H1 (cell line): ENCODE measurements at places on chromosomes 2 and 18.

- no peak for DNase-seq
- H3K4me3 ChIP-seq, result no peak overlapping the region
- H3K36me3 ChIP-seq, result no peaks in the 10 kb centered on the region
- no peaks in the 10 kb centered on the region for H3K27me3 ChIP-seq
- no peak overlapping the region for H3K27ac ChIP-seq
- no peaks in the 10 kb centered on the region for H3K4me1 ChIP-seq
These were observed 6.6 kb downstream of the TRAF3IP1 start for GRCh38 chr2:238326801-238327365.

DNA sequence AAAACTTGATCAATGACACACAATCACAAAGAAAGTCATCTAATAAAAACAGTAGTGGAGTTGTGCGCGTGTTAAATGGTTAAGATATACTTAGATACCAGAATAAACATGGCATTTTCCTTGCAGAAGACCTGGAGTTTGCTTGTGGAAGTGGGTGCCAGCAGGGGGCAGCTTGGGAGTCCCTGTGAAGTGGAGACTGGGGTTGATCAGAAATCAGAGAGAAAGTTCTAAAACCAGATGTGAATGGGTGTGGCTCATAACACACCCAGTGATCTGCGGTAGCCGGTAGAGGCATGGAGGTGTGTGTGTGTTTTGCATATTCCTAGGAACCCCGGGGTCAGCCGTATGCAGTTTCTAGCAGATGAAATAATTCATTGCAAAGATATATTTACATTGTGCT lies 300.1 kb upstream of the TRIB2 start:
- peaks cover 1% of the 10 kb centered on the region for H3K27me3 ChIP-seq
- no peak overlapping the region for H3K4me3 ChIP-seq
- no peak for DNase-seq
- H3K4me1 ChIP-seq, result no peaks in the 10 kb centered on the region
- H3K36me3 ChIP-seq, result no peaks in the 10 kb centered on the region

DNA sequence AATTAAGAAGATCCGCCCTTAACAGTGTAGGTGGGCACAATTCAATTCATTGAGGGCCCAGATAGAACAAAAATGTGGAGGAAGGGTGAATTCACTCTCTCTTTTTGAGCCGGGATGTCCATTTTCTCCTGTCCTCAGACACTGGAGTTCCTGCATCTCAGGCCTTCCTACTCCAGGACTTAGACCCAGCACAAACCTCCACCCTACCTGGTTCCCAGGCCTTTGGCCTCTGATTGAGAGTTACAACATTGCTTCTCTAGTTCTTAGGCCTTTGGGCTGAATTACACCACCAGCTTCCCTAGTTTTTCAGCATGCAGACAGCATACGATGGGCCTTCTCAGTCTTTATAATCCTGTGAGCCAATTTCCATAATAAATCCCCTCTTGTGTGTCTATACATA lies 87.8 kb upstream of the TMEM17 start:
- no peak for DNase-seq
- no peak overlapping the region for H3K27ac ChIP-seq
- H3K36me3 ChIP-seq, result no peaks in the 10 kb centered on the region
- H3K4me1 ChIP-seq, result no peaks in the 10 kb centered on the region
- H3K4me3 ChIP-seq, result no peak overlapping the region

DNA sequence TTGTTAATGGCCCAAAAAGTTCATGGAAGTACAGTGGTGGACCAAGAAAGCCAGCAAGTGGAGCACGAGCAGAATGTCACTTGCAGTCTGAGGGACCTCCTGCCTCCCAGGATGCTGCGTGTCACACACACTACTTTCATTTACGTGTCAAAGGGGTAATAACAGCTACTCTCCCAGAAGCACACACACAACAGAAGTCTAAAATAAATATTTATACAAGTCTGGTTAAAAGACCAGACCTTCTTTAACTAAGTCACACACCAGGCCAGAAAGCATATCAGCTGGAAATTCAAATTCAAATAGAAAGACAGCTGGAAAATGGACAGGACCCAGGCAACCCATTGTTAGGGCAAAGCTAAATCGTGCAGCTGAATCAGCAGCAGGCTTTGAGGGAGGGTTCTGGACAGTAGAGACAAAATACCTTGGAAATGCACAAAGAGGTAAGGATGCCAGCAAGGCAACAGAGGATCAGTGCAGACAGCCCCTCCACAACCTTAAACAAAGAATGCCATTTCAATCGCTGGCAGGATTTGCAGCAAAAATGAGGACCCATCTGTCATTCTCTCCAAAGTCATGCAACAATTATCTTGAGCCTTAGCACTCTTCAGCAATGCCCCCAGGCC lies 160.5 kb downstream of the TMEM163 start:
- no peaks in the 10 kb centered on the region for H3K4me1 ChIP-seq
- no peak for DNase-seq
- H3K27ac ChIP-seq, result no peak overlapping the region

DNA sequence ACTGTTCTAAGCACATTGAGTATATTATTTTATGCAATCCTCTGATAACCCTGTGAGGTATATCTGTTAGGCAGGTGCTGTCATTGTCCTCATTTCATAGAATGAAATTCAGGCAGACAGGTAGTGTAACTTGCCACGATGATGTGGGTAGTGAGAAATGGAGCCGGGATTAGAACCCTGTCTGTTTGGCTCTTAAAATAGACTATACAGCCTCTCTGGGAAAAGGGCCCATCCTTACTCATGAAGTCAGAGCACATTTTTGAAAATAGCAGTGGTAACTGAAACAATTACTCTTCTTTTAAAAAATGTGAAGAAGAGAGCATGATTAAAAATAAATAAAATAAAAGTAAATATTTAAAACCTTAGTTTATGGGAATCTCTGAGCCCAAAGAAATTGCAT lies 23.0 kb downstream of the FAM171B start:
- peaks cover 15% of the 10 kb centered on the region; the same call in 1 of the 2 replicates for H3K4me1 ChIP-seq
- no peaks in the 10 kb centered on the region for H3K27me3 ChIP-seq
- H3K36me3 ChIP-seq, result no peaks in the 10 kb centered on the region
- H3K4me3 ChIP-seq, result no peak overlapping the region

GRCh38 chr2:33085646-33086045 lies 138.9 kb downstream of the LTBP1 start:
- no peaks in the 10 kb centered on the region for H3K4me1 ChIP-seq
- H3K4me3 ChIP-seq, result no peak overlapping the region
- no peaks in the 10 kb centered on the region for H3K36me3 ChIP-seq
- no peak overlapping the region for H3K27ac ChIP-seq
- no peak for DNase-seq
- H3K27me3 ChIP-seq, result peaks cover 11% of the 10 kb centered on the region

DNA sequence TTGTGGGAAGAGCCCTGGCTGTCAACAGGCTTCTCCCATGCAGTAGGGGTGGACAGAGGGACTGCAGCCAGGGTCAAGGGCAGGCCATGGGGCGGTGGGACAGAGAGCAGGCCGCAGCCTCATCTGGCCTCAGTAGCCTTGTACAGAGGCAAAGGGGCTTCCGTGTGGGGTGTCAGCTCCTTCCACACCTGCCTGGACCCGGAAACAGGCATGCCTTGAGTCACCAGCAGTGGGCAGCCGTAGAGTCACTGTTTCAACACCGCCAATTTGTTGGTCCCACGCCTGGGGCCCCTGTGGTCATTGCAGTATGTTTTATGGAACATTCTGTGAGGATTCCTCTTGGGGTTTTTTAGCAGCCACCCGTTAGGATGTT lies 173.0 kb downstream of the SMAD7 start:
- no peaks in the 10 kb centered on the region for H3K36me3 ChIP-seq
- no peaks in the 10 kb centered on the region for H3K4me1 ChIP-seq
- H3K4me3 ChIP-seq, result no peak overlapping the region
- H3K27ac ChIP-seq, result no peak overlapping the region

DNA sequence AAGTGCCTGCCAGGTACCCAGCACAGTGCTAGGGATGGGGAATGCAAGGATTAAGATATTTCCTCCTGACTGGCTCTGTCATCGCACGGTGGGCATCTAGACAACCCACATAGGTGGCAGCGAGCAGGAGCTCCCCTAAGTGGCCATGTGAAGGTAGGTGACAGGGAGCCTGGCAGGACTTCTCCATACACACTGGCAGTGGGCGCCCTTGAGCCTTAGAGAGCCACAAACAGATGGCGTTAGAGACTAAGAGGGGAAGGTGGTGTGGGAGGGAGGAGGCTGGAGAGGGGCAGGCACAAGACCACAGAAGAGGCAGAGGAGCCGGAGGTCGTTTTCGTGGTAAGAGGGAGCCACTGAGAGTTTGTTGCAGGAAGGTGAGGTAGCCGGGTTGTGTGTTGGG lies 15.2 kb downstream of the PRELID3A start:
- H3K4me1 ChIP-seq, result peaks cover 4% of the 10 kb centered on the region
- no peaks in the 10 kb centered on the region for H3K27me3 ChIP-seq
- H3K27ac ChIP-seq, result no peak overlapping the region
- no peak overlapping the region for H3K4me3 ChIP-seq
- no peak for DNase-seq
- H3K36me3 ChIP-seq, result peaks cover 11% of the 10 kb centered on the region

GRCh38 chr18:53753601-53754000 lies 470.9 kb downstream of the MBD2 start:
- H3K27ac ChIP-seq, result no peak overlapping the region
- H3K4me3 ChIP-seq, result no peak overlapping the region
- no peaks in the 10 kb centered on the region for H3K36me3 ChIP-seq
- H3K4me1 ChIP-seq, result no peaks in the 10 kb centered on the region

DNA sequence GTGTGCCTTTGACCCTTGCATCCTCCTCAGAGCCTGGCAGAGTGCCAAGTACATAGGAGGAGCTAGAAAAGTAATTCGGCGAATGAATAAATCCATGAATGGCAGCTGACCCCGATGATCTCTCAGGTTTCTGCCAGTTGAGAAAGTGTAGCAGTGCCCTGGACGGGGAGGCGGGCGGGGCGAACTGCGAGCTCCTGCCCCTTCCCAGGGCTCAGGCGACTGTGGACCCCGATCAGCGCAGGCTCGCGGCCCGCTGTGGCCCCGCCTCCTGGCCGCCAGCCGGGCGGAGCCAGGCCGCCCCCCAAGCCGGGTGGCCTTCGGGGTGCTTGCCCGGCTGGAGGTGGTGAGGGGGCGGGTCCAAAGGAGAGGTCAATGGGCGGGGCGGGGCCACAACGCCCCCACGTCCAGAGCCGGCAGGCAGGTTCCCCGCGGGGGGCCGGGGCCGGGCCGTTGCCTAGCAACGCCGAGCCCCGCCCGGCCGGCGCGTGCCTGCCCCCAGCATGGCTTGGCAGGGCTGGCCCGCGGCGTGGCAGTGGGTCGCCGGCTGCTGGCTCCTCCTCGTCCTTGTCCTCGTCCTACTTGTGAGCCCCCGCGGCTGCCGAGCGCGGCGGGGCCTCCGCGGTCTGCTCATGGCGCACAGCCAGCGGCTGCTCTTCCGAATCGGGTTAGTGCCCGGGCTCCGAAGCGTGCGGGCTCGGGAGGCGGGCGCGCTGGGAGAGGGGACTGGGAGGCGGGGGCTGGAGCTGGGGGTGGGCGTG lies 30.6 kb upstream of the TMBIM1 start:
- DNase-seq, result peak; percentile 79
- H3K36me3 ChIP-seq, result no peaks in the 10 kb centered on the region
- H3K4me3 ChIP-seq, result peak overlapping the region; percentile 67
- H3K27me3 ChIP-seq, result no peaks in the 10 kb centered on the region
- peaks cover 27% of the 10 kb centered on the region for H3K4me1 ChIP-seq
- H3K27ac ChIP-seq, result no peak overlapping the region

GRCh38 chr2:41294331-41294730 lies 753.5 kb upstream of the PKDCC start:
- H3K4me1 ChIP-seq, result no peaks in the 10 kb centered on the region
- H3K27ac ChIP-seq, result no peak overlapping the region
- no peaks in the 10 kb centered on the region for H3K36me3 ChIP-seq
- no peak for DNase-seq

DNA sequence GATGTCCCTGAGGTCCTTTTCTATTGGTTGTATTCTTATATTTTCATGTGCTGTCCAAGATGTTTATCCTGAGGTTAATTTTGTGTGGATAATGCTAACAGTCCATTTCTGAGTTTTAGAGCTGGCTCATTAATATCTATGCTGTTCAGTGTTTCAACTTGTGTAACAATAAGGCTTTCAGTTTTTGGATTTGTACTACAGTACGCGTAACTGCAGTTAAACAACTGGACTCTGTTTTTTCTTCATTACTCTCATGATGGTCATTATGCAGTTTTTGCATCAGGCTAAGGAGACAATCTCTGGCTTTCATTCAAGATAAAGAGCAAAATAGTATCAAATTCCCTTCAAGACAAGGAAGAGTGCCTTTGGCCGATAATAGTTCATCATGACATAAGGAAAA lies 1364.8 kb downstream of the DPP10 start:
- H3K27ac ChIP-seq, result no peak overlapping the region
- H3K4me3 ChIP-seq, result no peak overlapping the region
- H3K4me1 ChIP-seq, result no peaks in the 10 kb centered on the region
- DNase-seq, result no peak
- H3K36me3 ChIP-seq, result no peaks in the 10 kb centered on the region
- H3K27me3 ChIP-seq, result no peaks in the 10 kb centered on the region

DNA sequence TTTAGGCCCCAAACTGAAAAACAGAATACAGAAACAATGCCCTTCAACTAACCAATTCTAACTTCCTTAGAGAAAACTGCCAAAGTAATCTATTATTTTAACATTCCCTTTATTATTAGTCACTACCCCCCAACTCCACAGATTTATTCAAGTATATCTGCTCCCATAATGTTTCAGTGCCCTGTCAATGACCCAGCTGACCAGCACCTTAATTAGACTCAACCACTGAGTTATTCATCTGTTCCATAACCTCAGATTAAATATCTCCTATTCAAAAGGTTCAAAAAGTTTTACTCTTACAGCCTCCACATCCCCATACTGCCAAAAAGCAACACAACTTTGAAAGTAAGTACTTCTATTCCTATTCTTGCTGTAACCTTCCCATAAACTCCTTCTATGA lies 202.4 kb downstream of the EXOC6B start:
- no peak for DNase-seq
- no peaks in the 10 kb centered on the region for H3K27me3 ChIP-seq
- peaks cover 2% of the 10 kb centered on the region for H3K4me1 ChIP-seq
- H3K27ac ChIP-seq, result no peak overlapping the region

GRCh38 chr2:173991856-173992588 lies 26.8 kb upstream of the SP3 start:
- no peak overlapping the region for H3K27ac ChIP-seq
- H3K36me3 ChIP-seq, result no peaks in the 10 kb centered on the region
- H3K27me3 ChIP-seq, result no peaks in the 10 kb centered on the region; the same call in 1 of the 2 replicates
- H3K4me1 ChIP-seq, result no peaks in the 10 kb centered on the region
- H3K4me3 ChIP-seq, result no peak overlapping the region

DNA sequence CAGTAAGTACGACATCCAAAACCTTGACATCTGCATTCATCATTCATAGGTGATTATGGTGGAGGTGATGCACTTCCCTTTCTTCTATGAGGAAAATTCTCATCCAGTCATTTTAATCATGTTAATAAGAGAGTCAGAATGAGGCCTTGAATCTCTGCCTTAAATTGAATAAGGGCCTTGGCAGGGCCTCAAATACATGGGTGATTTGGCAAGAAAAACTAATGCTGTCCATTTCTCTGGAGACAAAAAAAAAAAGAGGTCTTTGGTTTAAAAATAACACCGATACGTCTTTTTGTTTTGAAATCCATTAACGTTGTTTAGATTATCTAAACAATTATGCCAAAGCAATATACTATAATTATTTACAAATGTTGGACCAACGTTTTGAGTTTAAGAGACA lies 8.1 kb downstream of the COLEC12 start:
- DNase-seq, result no peak
- no peak overlapping the region for H3K4me3 ChIP-seq
- H3K27me3 ChIP-seq, result no peaks in the 10 kb centered on the region; the same call in 1 of the 2 replicates
- peaks cover 6% of the 10 kb centered on the region; the same call in 1 of the 2 replicates for H3K4me1 ChIP-seq
- H3K36me3 ChIP-seq, result no peaks in the 10 kb centered on the region
